ENCODE measurements at places on chromosomes 16 and 17.

GRCh38 chr16:30559690-30560089 is 1.5 kb upstream of the ZNF764 start:
- no peak for DNase-seq

DNA sequence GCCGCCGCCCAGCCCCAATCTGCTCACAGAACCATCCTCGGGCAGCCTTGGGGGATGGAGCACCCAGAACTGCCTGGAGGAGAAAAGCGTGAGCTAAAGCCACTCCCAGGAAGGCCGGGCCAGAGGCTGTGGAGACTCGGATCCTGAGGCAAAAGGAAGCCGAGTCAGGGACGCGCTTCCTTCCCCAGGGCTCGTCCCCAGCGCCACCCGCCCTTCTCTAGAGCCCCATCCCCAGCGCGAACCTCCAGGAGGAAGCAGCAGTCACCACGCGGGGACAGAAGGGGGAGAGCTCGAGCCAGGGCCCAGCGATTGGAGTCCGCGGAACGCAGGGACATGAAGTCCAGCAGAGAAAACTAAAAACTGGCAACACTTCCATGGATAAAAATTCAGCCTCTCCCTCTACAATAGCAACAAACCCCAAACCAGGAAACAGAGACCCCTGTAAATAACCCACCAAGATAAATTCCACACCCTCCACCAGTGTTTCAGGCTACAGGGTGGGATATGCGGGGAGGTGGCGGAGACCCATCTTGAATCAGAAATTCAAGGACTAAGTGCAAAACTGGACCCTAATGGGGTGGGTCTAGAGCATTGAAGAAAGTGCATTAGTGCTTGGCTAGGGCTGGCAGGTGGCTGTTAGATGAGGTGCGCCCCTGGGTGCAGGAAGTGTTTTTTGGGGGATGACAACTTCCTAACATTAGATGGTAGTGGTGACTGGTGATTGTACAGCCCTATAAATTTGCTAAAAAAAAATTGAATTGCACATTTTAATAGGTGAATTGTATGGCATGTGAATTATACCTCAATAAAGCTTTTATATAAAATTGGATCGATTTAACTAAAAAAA is 116.1 kb upstream of the METRNL start:
- DNase-seq: no peak

GRCh38 chr17:73802314-73802713 is 158.1 kb upstream of the SDK2 start:
- no peak for DNase-seq

- no peak for DNase-seq
Observed at GRCh38 chr17:44601539-44601938, 44.3 kb downstream of the FZD2 start.

GRCh38 chr16:57866529-57866918 is 64.2 kb upstream of the KIFC3 start:
- DNase-seq: no peak

DNA sequence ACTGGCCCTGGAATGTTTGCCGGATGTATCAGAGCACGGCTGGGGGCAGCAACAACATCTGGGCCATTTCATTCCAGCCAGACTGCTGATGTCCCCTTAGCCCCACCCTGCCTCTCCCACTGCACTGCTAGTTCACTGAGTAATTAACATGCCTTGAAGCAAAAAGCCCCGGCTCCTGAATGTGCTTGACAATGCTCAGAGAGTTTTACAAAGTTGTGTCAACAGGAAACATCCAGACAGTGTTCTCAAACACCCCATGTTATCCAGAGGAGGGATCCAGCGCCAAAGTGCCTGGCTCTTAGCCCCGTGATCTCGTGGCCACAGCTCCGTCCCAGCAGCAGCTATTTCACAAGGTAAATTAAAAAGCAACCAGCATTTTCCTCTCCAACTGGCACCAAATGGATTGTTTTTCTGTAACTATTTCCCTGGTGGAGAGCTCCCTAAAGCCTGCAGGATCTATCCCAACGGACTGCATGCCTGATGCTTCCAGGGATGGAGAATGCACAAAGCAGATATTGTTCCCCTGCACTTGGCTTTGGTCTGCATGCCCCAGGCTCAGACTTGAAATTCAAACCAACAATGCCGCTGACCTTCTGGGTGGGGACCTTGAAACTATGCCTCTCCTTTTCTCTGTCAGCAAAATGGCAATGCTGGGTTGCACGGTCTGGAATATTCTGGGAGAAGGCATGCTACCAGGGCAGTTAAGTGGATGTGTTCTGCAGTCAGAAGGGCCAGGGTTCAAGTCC is 115.6 kb upstream of the CDH5 start:
- DNase-seq: no peak
